ENCODE measurements at places on chromosomes 1 and 21.

GRCh38 chr1:19814244-19814661 lies 830 bp downstream of the RNF186 start:
- no peak for DNase-seq

GRCh38 chr1:36092798-36093185 lies 4.1 kb downstream of the ADPRS start:
- no peak for DNase-seq

DNA sequence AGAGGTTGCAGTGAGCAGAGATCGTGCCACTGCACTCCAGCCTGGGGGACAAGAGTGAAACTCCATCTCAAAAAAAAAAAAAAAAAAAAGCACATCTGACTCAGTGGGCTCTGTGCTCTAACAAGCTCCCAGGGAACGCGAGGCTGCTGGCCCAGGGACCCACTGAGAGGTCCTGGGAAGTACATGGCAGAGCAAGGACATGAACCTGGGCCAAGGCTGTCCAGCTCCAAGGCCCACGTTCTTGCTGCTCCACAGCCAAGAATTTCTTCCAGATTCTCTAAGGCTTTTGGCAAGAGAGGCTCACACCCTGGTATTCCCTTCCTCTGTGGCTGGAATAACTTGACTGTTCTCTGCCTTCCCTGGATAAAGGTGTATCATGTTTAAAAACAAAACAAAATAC lies 15.4 kb upstream of the AGTRAP start:
- DNase-seq = no peak

DNA sequence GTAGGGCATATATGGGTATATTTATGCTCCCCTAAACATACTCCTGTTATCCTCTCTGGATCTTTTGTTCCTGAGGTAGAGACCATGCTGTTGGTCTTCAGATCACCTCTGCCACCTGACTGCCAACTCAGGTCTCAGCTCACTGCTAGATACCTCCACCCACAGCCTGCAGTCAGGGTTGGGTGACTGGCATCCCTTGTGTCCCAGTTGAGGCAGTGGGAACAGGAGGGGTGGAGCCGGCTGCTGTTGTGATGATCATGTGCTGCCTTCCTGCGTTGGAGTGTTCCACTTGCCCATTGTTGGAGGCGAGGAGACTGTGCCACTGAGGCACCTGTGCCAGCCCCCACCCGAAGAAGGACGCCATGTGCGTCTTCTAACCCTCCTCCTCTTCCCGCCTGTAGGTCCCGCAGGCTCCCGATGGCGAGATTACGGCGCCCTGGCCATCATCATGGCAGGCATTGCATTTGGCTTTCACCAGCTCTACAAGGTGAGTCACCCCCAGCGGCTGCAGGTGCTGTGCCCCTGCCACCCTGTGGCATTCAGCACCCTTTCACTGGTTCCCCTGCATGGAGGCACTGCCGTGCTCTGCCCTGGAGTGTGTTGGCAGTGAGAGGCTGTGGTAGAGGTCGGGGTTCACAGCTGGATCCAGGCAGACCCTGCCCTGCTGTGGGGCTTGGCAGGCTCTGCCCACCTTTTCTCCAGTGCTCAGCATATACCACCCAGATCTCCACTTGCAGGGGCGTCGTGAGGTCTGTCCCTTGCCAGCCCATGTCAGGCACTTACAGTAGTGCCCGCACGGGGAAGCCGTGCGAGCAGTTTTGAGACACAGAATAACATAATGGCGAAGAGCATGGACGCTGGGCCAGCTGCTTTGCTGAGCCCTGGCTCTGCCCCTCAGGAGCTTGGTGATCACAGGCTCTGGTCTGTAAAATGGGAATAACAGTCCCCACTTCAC lies 143.5 kb downstream of the PEX14 start:
- no peak for DNase-seq

DNA sequence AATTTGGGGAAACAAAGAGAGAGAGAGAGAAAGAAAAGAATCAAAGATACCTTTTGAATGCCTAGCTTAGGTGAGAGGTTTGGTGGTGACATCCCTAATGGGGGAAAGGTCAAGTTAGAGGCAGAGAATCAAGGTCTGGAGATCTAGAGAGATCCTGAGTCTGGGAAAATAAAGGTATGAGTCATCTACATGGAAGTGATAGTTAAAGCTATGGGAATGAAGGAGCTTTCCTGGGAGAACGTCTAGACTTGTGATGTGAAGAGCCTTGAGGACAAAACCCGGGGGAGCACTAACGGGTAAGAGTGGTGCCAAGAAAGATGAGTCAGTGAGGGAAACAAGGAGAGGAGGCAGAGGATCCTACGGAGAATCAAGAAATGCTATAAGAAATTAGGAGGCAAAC lies 110.8 kb upstream of the RUNX1 start:
- no peak for DNase-seq

DNA sequence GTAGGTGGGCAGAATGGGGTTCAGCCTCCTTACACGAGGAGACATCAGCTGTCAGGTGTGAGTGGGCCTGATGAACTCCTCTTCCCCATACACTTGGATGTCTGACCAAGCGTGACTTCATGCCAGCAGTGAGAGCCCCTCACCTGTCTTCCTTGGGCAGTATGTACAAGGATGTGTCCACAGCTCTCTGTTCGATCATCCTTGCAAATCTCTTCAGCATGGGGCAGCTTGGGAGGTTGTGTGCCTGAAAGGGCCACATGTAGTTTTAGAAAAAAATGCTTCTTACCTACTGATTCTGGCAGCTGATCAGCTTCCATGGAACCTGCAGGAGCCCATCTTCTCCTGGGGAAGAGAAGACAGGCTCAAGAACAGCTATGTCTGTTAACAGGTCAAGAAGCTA lies 18.0 kb downstream of the ACP6 start:
- DNase-seq = no peak

DNA sequence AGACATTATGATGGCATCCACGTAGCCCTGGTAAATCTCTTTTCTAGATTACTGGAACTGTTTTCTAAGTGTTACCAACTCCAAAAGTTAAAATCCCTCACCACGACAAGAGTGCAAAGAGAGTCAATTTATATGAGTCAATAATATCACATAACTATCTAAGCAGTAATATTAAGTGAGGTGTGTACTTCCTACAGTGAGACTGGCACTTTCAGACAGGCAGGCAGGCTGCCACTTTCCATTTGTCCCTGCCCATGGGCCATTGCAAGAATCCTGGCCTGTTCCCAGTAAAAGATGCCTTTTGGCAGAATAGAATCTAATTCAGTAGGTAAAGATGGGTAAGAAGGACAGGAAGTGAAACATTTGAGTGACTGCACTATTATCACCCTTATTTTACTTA lies 355.6 kb downstream of the PTBP2 start:
- DNase-seq = no peak

DNA sequence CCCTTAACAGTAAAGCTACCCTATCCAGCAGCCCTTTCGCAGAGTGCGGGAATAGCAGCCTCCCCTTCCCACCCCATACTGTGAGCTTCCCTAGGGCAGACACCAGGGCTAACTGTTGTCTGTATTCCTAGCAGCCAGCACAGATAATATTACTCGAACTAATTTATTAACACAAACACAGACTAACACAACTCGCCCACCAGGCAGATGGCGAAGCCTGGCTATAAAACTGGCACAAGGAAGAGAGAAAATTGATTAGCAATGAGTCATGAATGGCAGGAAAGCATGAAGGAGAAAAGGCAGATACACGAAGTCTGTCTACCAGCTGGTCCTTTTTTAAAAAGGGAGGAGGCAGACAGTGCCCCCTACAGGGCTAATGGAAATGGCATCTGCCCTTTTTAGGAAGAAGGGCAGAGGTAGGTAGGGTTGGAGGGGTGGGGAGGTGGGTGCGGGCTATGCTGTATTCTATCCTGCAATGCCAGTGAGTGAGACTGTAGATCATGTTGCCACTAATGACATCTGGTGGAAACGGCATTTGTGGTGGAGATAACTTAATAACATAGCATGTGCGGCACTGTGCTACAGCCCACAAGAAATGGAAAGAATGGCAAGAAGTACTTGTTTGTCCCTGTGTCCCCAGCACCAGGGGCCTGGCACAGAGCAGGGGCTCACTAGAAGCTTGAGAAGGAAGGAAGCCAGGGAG lies 30.6 kb upstream of the CTPS1 start:
- peak; percentile 48 for DNase-seq

DNA sequence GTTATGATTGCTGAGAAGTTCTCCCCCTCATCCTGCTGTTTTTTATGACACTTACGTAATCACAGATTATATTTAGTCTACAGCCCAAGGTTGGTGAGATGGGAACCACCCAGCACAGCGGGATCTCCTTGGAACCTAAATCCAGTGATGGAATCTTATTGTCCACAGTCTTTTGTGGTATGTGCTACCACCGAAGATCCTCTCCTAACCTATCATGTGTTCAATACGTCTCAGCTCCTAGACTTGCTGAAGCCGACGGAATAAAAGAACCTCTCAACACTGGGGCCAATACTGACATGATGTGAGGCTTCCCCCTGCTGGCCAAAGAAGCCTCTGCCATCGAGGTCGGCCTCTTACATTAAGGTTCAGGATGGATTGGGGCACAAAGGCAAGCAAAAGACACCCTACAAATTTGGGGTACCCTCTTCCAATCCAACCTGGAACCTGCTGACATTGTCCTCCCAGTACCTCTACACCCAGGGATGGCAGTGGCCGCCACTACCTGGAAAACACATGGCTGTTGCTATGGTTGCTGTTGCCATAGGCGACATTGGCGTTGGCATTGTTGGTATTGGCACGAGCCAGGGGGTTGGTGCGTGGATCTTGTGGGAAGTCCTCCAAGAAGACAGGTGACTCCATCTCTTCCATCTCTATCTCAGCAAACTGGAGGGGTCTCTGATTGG lies 19.4 kb upstream of the KIF21B start:
- DNase-seq = peak; percentile 68

- DNase-seq = no peak
These were observed 61.4 kb downstream of the MEF2D start for GRCh38 chr1:156439036-156439776.

DNA sequence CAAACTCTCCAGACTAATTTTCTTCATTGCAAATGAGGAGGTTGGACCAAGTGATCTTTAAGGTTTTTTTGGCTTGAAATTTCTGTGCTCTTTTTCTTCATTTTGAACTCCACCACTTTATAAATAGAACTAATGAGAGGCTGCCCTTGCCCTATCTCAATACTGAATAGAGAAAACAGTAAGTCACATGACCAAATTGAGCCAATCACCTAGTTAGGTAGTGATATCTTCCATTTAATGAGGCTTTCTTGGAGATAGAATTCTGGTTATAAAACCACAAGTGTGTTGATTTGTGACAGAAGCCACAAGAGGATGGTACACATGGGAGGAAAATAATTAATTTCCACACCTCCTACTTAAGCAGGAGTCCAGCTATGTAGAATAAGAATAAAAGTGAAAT lies 263.4 kb upstream of the SNX7 start:
- no peak for DNase-seq

- DNase-seq = no peak
These were observed 1.7 kb downstream of the KCNK1 start for GRCh38 chr1:233615571-233615970.

- no peak for DNase-seq
These were observed 21.9 kb downstream of the UBASH3A start for GRCh38 chr21:42425591-42425990.

GRCh38 chr1:26994020-26994786 lies 711 bp downstream of the TRNP1 start:
- peak; percentile 31 for DNase-seq

- DNase-seq = no peak
These were observed 37.1 kb downstream of the PRRX1 start for GRCh38 chr1:170700842-170701615.

DNA sequence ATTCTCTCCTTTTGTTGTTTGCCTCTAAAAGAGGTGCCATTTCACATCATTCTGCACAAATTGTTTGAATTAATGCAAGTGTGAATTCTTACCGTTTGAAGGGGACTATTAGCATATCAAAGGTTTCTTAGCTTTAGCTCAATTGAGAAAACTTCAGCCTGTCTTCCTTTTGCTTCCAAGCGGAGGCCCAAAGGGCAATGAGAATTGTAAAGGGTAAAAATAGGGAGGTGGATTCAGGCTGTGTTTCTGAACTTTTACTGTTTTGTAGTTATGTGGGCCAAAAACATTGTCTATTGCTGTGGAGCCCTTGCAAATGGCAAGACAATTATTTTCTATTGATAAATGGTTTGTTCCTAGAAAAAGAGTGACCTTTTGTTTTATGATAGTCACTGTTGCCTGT lies 3.6 kb downstream of the ADGRL2 start:
- no peak for DNase-seq

GRCh38 chr1:87091425-87091824 lies 177.0 kb downstream of the HS2ST1 start:
- no peak for DNase-seq

GRCh38 chr21:29506947-29507346 lies 208.2 kb downstream of the BACH1 start:
- DNase-seq = no peak

- DNase-seq = no peak
These were observed 121.2 kb downstream of the ITSN1 start for GRCh38 chr21:33763582-33763899.

DNA sequence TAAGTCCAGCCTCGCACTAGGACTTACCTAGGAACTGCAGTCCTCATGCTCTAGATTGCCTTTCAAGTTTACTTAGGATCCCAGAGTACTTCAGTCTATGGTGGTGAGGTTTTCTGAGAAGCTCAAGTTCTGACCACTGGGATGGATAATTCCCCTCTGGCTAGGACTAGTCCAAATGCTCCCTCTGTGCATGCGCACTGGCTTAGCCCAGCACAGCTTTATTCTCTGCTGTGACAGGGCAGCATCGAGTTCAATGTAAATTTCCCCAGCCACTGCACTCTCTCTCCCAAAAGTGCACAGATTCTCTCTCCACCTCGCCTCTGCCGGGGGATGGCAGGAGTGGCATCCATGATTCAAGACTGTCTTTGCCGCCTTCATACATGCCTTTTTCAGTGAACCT lies 241.6 kb downstream of the ZNF326 start:
- DNase-seq = no peak

GRCh38 chr1:97764991-97765390 lies 155.8 kb downstream of the DPYD start:
- DNase-seq = no peak

GRCh38 chr1:228088586-228089498 lies 6.3 kb downstream of the ARF1 start:
- peak; percentile 1 for DNase-seq

DNA sequence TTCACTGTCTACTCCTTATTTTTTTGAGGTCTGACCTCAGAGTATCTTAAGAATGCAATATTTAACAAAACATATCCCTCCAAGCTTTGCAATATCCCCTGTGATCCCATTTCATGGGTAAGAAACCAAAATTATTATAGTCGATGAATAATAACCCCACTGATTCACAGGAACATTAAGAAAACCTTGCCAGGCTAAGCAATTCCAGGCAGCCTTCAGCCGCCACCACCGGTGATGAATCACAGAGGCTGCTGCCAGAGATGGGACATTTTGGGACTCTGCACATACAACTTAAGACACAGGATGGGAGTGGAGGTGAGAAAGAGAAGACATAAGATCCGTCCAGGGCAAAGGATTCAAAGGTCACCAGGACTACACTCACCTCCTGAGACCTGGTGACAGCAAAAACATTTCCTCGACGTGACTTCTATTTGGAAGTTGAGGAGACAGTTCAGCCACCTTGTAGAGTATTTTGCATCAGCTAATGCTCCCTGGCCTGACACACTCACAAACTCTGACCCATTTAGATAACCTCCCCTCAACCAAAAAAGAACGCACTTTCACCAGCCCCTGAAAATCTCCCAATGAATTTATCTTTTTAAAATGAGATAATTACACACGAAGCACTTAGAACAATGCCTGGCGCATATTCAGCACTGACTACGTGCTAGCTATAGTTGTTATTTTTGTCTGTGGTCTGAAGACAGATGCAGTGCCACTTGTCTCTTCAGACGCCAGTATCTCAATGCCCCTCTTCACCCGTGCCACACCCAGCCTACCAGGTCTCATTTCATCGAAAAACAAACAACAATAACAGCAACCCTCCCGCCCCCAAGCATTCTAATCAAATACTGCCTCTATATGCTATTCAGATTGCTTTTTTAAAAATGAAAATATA lies 17.8 kb upstream of the OVAAL start:
- DNase-seq = no peak

Data from stimulated activated CD4-positive, alpha-beta T cell treated with anti-CD3 and anti-CD28 coated beads, Interleukin-4, amount 100 ng/mL, for 1 hour (primary cell).